ENCODE measurements at places on chromosomes 7 and 10.
A peak's percentile ranks its signal among the peaks of the same experiment; 100 is the strongest.

DNA sequence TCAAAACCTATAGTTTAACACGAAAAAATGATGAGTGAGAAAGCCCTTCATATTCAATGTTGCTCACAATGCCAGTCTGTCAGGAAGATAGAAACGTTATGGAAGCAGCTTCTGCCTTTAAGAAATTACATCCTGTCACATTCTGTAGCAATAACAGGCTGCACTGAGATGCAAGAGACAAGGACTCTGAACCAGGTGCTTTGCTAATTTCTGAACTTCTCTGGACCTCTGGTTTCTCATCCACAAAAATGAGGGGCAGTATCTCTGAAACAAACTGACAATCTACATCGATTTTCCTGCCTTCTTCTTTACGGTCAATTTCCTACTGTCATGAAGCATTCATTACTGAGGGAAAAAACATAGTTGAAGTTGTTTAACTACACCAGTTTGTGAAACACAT, 234.0 kb downstream of the SNX13 start:
- no peak for DNase-seq

GRCh38 chr10:97648562-97649404, 8.3 kb downstream of the PI4K2A start:
- DNase-seq: peak; percentile 73

DNA sequence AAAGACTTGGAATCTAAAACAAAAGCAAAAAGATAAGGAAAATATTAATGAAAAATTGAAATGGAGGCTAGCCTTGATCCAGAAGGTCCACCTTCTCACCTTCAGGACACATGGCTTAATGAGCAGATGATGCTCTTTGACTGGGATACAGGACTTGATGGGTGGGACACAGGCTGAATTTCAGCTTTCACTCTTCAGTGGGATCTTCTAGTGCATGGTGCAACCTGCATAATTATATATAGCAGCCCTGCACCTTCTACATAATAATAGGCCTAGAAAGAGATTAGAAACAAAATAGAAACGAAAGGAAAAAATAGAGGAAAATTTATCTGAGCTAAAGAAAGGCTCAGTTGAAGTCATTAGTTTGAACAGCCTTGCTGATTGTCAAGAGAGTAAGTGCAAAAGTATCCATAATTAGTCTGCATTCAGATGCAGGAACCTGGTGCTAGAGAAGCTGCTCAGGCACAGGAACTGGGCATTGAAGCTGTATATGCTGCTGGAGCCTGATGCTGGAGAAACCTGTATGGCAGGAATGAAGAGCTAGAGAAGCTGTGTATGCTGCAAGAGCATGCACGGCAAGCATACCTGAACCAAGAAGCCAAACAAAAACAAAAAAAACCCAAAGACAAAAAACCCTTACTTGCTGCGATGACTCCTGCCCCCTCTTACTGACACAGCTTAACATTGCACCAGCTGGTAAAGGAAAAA, 19.4 kb downstream of the MKLN1 start:
- no peak for DNase-seq

DNA sequence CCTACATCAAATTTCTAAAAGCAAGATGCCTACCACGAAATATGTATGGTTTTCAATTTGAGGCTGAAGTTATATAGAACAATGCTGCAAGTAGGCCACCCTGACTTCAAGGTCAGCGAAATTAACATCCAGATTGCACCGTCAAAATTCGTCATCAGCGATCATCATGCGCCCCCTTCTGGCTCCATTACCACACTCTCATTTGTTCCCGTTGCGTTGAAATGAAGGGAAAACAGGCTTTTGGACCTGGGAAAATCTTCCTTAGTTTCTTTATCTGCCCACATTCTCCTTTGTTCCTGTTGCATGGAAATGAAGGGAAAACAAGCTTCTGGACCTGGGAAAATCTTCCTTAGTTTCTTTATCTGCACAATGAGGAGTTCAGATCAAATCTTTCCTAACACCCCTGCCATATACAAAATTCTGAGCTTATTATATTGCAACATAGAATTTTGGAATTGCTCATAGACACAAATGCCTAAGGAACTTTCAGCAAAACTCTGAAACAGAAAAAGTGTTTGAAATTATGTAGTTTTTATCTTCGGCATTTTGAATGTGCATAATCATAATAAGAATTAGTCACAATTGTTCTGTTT, 98.2 kb upstream of the PRKCQ start:
- peak; percentile 36 for DNase-seq

- DNase-seq: no peak
Observed at GRCh38 chr7:158740013-158740656, 35.5 kb upstream of the NCAPG2 start.

GRCh38 chr7:132386201-132386681, 190.0 kb downstream of the PLXNA4 start:
- no peak for DNase-seq

DNA sequence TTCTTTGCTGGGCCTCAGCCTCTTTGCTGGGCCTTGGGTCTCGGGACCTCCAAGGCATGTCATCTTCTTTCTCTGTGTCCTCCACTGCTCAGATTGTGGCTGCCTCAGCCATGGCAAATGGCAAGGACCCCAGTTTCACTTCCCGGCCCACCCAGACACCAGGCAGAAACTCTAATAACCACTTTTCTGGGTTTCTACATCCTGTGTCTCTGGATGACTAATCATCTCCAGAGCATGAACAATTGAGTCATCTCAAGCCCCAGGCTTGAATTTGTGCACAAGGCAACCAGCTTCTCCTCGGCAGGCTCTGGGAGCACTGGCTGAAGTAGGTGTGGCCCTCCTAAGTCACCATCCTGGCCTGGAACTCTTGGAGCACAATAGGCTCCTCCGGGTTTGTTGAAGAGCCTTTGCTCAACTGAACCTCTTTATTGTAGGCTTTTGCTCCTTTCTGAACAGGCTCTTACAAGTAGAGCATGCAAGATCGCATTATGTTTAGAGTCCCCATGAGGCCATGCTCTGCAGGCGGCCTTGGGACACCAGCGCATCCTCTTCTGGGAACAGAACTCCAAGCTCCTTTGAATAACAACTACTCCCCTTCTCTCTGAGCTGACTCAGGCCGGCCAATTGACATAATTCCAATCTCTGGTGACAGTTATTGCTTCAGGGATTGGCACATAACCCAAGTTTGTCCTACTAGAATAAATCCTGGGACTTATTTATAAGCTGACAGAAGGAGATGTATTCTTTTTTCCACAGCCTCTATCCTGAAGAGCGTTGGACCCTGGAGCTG, 218.1 kb downstream of the WDR11 start:
- no peak for DNase-seq

GRCh38 chr10:15758618-15759017, 38.9 kb upstream of the ITGA8 start:
- no peak for DNase-seq

GRCh38 chr7:122413339-122413738, 108.8 kb upstream of the FEZF1 start:
- DNase-seq: no peak

DNA sequence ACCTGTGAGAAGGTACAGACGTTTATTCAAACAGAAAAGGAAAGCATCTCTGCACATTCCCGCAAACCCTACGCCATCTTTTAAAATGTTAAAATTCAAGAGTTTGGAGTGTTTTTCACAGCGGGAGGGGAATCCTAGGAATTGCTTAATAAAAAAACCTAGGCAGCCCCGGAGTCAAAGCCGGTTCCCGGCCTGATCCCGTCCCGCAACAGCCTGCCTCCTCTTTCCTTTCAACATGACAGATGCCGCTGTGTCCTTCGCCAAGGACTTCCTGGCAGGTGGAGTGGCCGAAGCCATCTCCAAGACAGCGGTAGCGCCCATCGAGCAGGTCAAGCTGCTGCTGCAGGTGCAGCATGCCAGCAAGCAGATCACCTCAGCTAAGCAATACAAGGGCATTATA, 123.0 kb upstream of the VSTM2A start:
- DNase-seq: no peak

DNA sequence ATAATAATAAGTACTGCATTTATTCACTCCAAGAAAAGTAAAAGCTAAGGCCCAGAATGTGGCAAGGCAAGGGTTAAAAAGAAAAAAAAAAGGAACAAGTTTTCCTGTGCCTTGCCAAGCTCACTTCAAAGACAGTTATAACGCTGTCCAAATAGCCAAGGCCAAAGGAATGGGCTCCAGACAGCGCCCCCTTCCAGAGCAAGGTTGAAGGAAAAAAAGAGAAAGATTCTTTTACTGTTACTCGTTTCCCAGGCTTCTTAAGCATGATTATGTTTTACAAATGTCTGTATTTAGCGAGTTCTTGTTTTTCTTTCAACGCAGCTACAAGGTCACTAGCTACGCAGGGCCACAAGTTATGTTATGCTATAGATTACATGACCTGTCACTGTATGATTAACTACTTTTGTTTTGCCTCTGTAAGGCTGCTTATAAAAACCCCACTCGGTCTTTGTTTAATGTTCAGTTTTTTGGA, 9.1 kb upstream of the EIF4H start:
- no peak for DNase-seq

GRCh38 chr7:17456541-17456940, 158.1 kb downstream of the AHR start:
- no peak for DNase-seq

GRCh38 chr7:107044347-107045194, at the start of gene PRKAR2B:
Gene PRKAR2B (plus strand): TSS chr7:107044705. CDS start chr7:107044908, 203 bp downstream.
- DNase-seq: peak; percentile 69

DNA sequence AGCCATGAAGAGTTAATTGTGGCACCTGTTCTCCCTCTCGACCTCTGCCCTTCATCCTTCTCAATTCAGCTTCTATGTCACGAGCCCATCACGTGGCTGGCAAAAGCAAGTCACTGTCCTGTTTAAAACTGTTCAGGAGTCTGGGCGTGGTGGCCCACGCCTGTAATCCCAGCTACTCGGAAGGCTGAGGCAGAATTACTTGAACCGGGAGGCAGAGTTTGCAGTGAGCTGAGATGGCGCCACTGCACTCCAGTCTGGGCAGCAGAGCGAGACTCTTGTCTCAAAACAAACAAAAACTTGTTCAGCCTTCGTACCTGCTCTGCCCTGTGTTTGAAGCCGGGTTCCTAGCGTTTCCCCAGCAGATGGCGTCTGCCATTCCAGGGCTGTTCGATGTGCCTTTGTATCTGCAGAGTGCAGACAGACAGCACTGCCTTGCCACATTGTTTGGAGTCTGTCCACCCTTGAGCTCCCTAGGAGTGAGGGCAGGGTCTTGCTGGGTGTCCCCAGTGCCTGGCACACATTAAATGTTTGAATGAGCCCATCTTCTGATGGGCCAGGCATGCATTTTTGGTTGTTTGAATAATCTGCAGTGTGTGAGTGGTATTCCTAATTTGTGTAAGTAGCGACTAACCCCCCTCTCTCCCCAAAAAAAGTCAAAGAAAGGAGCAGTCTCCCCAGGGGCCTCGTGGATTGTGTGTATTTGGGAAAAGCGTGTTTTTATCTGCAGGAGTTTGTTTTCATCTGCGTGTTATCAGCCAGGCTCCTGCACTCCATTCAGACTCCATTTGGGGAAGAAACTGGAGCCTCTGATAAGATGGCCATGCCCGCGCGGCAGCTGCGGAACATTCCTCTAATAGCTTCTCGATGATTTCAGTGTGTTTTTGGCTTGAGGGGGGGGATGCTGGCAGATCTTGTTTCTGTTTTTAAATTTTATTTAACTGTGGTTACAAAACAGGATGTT, 61.2 kb downstream of the DNAJB6 start:
- DNase-seq: peak; percentile 76

DNA sequence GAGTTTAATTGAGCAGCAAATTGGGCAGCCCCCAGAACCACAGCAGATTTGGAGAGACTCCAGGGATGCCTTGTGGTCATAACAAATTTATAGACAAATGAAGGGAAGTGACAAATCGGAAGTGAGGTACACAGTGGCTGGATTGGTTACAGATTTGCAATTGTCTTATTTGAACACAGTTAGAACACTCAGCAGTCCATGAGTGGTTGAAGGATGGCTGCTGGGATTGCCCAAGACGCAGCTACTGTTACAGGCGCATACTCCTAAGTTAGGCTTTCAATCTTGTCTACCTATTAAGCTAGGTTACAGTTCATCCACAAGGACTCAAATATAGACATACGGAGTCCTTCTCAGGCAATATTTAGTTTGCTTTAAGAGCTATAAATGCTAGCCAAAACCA, 7.4 kb downstream of the ACADSB start:
- DNase-seq: no peak

- no peak for DNase-seq
Observed at GRCh38 chr7:112118581-112119566, 87.3 kb downstream of the DOCK4 start.

DNA sequence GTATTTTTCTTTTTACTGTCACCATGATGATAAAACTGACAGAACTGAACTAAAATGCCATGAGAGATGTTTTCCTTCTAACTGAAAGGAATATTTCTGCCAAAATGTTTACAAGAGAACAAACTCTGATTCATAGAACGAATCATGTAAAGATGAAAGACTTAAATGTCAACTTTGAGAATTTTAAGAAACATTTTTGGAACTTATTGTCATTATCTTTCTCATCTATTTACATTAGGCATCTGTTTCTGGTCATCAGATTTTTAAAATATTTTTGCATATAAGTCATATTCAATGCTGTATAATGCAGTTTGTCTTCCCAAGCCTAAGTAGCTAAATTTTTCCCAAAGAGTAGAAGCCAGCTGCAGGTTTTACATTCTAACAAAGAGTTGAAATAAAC, 358.5 kb downstream of the TFEC start:
- DNase-seq: no peak

GRCh38 chr10:28457110-28457509, 75.8 kb upstream of the WAC start:
- no peak for DNase-seq

DNA sequence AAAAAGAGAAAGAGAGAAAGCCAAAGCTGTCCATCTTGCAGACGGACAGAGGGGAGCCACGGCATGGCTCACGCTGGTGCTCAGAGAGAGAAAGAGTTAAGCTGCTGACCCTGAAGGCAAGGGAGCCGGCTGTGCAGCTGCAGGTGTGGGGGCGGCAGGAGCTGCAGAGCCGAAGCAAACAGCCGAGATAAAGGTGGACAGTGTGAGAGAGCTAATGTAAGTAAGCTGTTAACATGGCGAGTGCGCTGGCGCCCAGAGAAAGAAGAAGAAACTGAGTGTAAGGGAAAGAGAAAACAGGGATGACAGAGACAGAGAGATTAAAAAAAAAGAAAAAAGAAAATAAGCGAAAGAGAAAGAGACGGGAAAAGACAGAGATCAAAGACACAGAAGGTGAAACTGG, 18.2 kb downstream of the COL17A1 start:
- DNase-seq: no peak

GRCh38 chr7:156640257-156640948, at the start of gene RNF32:
Gene RNF32 (plus strand): TSS chr7:156640774. CDS start chr7:156643878, 3,104 bp downstream.
- peak; percentile 77 for DNase-seq

DNA sequence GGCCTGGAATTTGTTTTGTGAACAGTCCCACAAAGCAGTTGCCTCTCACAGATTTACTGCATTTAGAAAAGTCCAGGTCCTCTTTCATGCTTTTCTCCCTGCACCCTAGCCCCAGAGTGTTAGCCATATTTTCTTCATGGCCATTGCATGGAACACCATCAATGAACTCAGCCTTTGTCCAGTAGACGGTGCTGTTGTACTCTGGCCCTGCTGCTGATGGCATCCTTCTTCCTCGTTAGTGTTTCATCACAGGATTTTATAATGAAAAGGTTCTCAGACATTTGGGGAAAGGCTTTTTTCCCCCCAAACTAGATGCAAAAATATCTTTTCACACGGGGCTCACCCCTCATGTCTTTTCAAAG, 93.0 kb upstream of the SLC25A13 start:
- no peak for DNase-seq

All from kidney glomerular epithelial cell (primary cell).